Right kidney (tissue), 9 donors: ENCODE measurements at places on chromosomes 7 and 10.

DNA sequence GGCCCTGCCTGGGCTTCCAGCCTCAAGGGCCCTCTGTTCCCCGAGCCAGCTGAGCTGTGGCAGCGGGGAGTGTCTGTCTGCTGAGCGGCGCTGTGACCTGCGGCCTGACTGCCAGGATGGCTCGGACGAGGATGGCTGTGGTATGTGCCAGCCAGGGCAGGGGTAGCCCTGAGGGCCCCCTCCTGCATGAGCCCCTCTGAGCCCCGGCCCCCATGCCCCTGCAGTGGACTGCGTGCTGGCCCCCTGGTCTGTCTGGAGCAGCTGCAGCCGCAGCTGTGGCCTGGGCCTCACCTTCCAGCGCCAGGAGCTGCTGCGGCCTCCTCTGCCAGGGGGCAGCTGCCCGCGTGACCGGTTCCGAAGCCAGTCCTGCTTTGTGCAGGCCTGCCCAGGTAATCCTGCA lies 28.4 kb upstream of the ZNF467 start:
- DNase-seq = no peak

GRCh38 chr7:64775289-64775688 lies 18.9 kb upstream of the ZNF138 start:
- no peak for DNase-seq

GRCh38 chr10:112526139-112526538 lies 79.1 kb downstream of the VTI1A start:
- no peak for DNase-seq

DNA sequence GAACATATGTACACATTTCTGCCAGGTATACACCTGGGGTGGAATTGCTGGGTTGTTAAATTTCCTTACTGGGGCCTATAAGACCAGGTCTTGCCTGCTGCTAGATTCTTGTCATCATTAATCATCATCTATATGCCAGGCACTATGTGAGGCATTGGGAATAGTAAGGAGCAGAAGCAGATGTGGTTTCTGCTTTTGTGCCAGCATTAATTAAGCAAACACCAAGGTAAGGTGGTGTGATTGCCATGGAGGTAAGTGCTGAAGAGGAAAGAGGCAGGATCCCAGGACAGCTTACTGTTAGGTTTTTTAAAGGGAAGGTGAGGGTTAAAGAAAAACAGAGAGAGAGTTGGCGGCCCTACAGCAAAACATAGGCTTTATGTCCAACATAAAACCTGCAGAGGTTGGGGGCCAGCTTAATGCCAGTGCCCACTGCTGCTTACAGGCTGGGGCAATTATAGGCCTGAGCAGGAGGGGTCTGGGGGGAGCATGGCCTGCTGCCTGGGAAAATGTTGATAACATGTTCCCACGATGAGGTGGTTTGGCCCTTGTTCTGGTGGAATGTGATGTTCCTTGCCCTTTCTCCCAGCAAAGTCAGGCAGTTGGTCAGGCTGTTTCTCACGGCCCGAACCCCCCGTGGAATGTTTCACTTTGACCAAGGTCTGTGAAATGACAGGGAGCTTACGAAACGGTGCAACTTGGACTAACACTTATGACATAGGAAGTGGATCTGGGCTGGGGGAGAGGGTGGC lies 93.9 kb downstream of the RBM20 start:
- no peak for DNase-seq

DNA sequence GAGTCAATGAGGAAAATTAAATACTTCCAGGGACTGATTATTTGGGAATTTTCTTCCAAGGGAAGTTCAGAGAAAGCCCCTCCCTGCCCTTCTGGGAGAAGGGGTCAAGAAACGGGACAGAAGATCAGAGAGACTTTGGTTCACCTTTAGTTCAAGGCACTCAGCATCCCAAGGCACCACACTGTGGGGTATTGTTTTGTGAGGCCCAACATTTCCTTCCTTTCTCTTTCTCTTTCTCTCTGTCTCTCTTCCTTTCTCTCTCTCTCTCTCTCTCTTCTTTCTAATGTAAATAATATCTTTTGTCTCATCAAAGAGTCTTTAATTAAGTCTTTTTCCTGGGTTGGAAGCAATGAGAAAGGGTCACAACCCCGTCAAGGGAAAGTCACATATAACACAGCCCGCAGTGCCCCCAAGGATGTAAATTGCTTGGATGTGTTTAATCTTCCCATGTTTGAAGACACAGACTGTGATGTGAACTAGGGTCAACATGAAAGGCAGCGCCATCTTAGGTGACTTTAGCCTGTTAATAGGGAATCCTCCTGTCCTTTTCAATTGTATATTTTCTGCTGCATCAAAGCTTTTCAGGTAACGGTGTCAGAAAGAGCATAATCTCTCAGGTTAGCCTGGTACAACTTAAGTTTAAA lies 983.3 kb upstream of the C7orf33 start:
- DNase-seq = no peak

DNA sequence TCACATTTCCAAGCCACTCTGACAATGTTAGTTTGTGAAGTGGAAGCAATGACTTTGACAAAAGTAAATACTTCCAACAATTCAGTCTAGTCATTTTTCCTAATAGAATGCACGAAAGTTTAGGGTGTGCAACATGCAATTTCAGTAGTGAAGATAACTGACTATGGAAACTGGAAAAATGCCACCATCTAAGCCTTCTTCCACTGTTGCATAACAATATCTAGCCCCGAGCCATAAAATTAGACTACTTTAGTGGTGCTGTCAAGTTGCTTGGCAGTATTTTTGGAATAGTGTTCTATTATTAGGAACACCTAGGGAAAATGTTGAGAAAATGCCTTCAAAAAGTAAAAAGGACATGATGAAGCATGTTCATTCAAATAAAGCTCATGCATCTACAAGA lies 17.9 kb downstream of the SEMA3A start:
- DNase-seq = no peak

DNA sequence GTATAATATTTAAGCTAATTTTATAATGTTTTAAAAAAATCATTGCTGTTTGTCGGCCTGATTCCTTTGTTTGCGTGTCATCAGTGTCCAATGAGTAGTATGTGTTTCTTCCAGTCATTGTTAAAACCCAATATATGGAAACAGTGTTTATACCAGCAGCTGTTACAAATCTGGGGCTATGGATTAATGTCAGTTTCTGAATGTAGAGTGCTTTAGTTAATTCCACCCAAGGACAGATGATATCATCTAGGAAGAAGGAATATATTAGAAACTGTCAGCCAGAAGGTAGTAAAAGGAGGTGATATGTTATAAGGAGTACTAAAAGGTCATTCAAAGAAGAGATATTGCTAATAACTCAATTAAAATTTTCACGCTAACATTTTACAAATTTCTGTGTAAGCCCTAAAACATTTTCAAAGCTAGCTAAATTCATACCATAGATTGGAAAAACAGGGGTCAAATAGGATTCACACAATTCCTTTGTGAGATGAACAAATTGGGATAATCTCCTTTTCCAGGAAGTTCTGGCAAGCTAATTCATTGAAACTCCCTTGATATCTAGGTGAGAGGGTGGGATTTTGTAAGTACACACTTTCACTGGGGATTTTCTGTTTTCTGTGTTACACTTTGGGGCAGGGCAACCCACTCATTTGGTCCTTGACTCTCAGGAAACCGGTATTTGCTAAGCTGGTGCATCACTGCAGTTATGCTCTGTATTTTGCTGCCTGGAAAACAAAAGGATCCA lies 448.8 kb downstream of the LRMDA start:
- no peak for DNase-seq

- DNase-seq = peak; percentile 80
Observed at GRCh38 chr10:15370212-15370855, 755 bp downstream of the FAM171A1 start.

DNA sequence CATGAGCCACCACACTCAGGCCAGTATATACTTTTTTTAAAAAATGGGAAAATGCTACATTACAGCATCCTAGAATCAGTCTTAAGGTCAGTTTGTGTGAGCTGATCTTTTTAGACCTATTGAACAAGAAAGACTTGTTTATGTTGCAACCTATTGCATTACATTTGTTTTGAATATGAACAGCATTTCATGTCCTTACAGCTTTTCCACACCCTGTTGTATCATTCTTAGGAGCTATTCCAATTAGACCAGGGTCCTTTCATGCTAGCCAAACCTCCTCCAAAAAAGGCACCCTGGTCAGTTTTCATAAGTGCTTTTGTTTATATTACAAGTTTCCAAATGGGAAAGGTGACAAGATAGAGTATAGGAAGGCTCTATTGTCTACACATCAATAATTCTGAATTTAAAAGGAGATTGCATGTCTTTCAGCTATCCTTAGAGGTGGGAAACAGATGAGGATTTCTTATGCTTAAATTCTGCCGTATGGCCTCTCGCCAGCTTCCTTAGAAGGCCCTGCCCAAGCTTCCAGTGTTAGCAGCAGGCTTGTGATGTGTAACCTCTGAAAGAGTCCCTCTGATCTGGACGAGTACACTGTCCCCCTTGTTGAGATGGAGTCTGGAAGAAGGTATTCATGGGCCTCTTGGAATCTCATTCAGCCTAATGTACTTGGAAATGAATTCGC lies 171.9 kb downstream of the OTUD1 start:
- no peak for DNase-seq

GRCh38 chr10:61897671-61898434 lies 3.6 kb upstream of the ARID5B start:
- DNase-seq = peak; percentile 69

DNA sequence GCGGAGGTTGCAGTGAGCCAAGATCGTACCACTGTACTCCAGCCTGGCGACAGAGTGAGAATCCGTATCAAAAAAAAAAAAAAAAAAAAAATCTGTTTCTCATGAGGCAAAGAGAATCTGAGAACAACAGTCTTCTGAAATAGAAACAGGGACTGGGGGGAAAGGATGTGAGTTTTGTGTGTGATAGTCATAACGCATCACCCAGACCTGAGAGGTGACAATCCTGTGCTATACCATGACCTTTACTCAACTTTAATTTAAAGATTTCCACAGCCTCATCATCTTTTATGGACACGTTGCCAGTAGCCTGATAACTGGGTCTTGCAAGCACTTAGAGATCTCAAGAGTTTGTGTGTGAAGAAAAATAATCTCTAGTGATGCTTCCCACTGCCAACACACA lies 2.3 kb downstream of the ATXN7L1 start:
- no peak for DNase-seq

- no peak for DNase-seq
Observed at GRCh38 chr7:33831389-33832141, 73.8 kb upstream of the BMPER start.

DNA sequence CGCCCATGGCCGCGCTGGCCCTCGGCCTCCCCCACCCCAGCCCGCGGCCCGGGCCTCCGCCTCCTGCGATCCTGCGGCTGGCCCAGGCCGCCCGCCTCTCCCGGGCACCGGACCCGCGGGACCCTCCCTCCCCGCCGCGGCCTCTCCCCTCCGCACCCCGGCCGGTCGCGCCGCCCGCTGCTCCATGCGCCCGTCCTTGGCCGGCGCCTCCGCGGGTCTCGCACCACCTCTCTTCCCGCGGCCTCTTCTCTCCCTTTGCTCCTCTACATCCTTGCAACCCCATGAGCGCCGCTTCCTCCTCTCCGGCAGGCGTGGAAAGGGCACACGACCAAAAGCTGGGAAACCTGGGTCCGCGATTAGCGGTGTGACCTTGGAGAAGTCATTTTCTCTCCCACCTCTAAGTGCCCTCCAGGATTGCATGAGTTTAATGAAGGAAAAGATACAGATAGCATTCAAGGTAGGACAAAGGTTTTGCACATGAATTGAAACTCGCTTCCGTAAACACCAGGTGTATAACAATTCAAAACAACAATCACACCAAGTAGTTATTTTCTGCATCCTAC lies 448 bp upstream of the SRPK2 start:
- peak; percentile 72 for DNase-seq

GRCh38 chr7:84495128-84495527 lies 300.5 kb upstream of the SEMA3A start:
- no peak for DNase-seq

GRCh38 chr10:38043516-38043915 lies 33.0 kb downstream of the ZNF33A start:
- no peak for DNase-seq

DNA sequence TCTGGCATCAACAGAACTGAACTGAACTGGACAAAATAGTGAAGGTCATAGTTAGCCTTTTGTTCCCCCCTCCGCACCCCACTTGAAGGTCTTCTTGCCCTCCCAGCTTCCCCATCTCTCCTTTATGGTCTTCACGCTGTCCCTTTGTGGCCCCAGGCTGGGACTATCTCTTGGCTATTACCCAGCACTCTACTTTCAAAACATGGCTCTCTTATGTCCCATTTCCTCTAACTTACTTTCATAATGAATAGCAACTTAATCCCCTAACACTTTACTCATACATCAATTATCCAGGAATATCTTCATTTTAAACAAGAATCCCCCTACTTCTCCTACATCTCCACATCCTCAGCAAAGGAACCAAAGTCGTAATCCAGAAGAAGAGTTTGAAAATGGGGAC lies 135.3 kb upstream of the ITGB1 start:
- no peak for DNase-seq

DNA sequence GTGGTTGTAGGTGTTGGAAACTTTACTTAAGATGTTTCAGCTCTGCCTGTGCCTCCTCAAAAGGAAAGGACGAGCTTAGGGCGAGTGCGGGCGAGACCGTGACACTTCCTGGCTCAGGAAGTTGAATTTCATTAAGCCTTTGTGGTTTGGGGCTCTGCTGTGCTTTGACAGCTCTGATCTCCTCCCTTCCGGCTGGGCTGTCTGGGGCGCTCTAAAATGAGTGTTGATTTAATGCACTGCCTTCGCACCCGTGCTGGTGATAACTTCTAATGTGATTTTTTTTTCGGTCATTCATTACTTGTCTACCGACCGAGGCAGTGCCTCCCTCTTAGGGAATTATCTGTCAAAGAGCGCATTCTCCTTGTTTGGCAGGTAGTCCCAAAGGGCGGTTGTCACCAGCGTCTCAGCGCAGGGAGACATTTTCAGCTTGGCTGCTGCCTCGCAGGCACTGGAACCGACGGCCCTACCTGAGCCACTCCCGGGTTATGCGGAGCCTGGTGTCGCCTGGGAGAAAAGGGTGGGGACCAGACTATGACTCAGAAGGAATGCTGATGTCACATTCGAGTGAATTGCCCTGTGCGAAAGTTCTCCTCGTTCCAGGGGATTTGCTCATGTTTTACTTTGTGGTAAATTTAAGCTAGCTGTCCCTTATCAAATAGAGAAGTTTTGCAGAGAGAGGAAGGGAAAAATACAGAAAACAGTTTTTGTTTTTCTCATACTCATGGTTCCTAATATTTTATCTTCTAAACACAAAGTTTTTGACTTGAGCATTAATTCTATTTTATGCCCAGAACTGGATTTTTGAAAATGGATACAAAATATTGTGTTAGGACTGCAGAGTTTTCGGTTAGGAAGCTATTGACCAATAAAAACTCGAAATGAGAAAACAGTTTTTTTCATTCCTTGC lies 920 bp downstream of the TES start:
- DNase-seq = peak; percentile 84
